ENCODE measurements at places on chromosomes 16 and 17. TPM values are rescaled to one million over a fixed set of nuclear protein-coding genes. Genes with fewer than 3 reads are reported as not detected.

DNA sequence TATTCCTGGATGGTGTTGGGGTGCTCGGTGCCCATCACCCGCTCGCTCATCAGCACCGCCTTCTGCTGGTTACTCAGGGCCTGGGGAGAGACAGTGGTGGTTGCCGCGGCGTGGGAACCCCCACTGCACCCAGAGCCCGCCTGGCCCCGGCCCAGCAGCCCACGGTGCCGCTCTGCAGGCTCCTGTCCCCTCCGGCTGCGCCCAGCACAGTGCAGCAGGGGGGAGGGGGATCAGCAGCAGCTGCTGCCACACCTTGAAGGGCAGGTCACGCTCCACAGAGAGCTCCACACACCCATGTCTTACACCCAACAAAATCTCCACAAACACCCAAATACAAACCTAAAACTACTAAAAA, 18.8 kb downstream of the CLUH start:
- no peak for DNase-seq

DNA sequence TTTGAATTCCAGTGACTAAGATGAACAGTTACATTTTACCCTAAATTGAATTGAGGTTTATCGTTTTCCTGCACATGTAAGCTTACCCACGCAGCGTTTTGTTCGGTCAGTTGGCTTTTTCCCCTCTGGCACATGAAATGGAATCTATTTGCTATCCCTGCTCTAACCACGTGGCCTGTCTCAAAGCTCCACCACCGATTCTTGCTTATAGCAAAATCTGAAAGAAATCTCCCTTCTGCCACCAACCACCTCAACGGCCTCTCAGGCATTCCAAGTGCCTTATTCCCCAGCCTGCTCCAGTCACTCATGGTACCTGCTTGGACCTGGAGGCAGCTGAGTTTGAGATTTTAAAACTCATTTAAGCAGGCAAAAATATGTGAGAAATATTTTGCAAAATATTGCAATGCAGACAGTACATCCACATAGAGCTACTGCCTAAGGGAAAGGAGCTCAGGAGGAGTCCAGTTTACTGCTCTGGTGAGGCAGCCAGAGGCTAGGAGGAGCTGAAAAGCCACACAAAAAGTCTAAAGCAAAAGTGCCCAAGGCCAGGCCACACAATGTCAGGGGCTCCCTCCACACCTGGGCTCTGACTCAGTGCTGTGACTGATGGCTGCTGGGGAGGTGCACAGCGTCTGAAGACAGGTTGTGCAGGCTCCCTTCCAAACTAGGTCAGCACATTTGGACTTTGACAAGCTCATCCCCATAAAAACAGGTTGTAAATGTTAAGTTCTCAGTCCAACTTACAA, 26.4 kb downstream of the ARHGAP17 start:
- DNase-seq, result peak; percentile 90

GRCh38 chr17:71983828-71984227, 137.0 kb upstream of the SOX9 start:
- DNase-seq, result no peak

GRCh38 chr16:2586241-2586640, 48.4 kb downstream of the PDPK1 start:
- no peak for DNase-seq

GRCh38 chr17:58344047-58344790, 7.8 kb downstream of the SUPT4H1 start:
- no peak for DNase-seq

DNA sequence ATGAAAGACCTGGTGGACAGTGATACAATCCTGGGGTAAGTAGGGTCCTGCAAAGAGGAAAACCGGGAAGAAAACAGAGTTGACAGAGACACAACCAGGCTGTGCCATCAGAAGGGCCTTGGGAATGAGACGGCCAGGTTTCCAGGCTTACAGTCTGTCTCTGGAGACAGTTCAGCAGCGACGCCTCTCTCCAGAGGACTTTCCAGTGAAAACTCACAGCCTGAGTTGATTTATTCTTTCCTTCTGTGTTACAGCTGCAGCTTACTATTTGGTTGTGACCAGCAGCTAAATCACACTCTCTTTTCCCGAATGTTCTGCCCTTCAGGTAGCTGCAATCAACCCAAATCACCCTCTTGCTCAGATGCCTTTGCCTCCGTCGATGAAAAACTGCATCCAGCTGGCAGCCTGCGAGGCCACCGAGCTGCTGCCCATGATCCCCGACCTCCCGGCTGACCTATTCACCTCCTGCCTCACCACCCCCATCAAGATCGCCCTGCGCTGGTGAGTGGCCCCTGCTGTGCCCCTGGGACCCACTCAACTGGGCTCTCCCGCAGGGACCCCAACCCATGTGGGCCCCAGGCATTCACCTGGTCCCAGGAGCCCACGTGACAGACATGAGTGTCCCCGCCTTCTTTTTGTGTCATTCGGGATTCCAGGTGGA, 209.2 kb downstream of the RPTOR start:
- DNase-seq, result no peak

GRCh38 chr16:11687601-11688519, 19.6 kb downstream of the SNN start:
- no peak for DNase-seq

Gene KAT7
- 21.5 TPM for total RNA-seq

Gene EEF2K
- 57.3 TPM for total RNA-seq

Gene TMEM88
- 0.18 TPM for total RNA-seq

Gene VTN
- total RNA-seq, result 0.09 TPM

Gene C17orf78
- not detected for total RNA-seq
